ENCODE measurements at places on chromosomes 2 and 18.

- no peak for DNase-seq
Observed at GRCh38 chr2:114127372-114127771, 237.5 kb downstream of the ACTR3 start.

- DNase-seq = no peak
Observed at GRCh38 chr2:147500819-147501395, 343.9 kb upstream of the ACVR2A start.

DNA sequence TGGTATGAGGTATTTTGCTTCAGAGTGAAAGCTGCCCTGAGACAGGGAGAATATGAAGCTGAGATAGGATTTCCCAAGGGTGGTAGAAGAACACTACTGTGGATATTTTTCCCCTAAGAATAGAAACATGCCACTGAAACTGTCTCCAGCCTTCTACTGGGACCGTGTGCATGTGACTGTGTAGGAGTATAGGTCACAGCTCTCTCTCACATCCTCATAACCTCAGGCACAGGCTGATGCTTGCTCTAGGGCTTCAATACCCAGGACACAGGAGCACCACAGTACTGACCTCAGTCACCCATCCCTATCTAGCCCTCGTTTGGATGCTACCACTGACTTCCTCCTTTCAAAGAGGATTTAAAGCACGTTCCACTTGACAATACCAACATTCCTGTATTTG is 67.2 kb downstream of the REV1 start:
- DNase-seq = no peak

- DNase-seq = no peak
Observed at GRCh38 chr2:86078774-86079545, 26.7 kb downstream of the POLR1A start.
